ENCODE measurements at places on chromosomes 6 and 20.
A peak's percentile ranks its signal among the peaks of the same experiment; 100 is the strongest.

DNA sequence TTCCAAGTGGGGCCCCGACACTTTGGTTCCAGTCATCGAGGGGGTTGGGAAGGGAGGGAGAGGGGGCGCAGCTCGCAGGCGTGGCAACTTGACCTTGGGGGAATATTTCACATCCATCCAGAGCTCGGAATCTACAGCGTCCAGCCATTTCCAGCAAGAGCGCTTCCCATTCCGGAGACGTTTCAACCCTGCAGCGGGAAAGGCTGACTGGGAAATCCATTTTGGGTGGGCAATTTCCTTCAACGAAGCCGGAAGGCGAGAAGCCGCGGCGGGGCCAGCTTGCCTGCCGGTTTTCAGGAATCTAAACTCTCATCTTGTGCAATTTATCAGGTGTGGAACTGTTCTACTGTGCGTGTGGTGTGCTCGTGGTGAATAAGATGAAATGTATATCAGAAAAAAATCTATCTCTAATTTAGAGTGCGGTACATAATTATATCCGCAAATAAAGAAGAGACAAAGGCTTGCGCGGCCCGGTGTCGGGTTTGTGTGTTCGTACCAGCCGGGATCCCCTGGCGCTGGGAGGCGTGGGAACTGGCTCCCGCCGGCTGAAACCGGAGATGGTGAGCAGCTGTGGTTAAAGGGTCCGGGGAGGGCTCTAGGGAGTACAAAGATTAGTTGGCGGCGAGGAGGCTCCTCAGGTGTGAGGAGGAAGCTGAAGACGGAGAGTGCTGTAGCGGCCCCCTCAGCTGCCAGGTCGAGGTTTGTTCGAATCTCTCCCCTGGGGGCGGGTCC is 4.8 kb downstream of the SLC32A1 start:
- DNase-seq = no peak

DNA sequence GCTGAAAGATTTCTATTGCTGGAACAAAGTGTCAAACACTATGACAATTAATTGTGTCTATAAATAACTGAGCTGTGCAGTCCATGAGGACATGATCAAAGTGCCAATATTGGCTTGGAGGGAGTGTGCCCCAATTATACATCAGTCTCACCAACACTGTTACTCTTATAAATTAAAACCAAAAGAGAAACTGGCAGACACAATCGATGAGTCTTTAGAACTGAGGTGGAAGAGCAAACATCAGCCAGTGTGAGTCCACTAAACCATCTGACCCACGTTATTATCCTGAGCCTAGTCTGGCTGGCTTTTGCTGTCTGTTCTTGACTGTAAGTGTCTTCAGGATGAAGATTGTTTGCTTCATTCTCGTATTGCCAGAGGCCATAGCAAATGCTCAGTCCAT is 98.9 kb downstream of the OLIG3 start:
- DNase-seq = no peak

DNA sequence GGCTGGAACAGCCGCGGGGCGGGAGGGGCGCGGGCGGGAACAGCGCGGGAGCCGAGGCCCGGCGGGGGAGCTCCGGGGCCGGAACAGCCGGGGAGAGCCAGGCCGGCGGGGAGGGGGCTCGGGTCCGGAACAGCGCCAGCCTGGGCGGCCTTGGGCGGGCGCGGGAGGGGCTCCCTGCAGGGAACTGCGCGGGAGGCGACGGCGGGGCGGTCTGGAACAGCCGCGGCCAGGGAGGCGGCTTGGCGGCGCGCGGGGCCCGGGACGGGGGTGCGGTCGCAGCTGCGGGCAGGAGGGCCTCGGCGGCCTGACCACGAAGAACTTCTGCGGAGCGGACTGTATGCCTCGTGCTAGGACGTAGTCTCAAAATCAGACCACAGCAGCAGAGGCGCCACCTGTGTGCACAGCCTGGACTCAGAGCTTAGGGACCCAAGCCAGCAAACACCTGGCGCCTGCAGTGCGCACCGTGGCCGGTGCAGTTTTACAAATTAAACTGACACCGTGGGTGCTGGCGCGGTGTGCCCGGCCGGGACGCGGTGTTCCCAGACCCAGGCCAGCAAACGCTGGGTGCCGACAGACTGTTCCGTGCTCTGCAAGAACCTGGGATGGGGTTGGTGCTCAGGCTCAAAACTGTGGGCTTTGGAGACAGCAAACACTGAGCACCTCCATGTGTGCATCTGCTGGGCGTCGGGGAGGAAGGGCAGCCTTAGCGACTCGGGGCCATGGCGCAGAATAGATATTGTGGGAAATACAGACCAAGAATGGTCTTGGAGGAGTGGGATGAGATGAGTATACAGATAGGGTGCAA is 572 bp downstream of the ZNF341 start:
- peak; percentile 90 for DNase-seq

DNA sequence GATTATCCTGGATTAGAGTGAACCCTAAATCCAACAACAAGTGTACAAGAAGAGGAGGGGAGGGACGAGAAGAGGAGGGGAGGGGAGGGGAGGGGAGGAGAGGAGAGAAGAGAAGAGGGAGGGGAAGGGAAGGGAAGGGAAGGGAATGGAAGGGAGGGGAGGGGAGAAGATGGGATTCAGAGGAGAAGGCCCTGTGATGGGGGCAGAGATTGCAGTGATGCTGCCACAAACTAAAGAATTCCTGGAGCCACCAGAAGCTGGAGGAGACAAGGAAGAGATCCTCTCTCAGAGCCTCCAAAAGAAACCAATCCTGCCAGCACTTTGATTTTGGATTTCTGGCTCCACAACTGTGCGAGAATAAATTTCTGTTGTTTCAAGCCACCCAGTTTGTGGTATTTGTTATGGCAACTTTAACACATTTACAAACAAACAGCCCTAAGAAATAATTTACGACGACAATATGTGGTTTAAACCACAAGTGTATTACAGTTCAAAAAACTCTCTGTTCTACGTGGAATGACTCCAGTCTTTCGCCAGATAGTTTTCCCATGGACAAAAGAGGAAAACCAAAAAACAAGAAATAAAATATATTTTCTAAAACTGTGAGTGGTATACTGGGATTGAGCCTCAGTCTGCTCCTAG is 235.4 kb downstream of the HDGFL1 start:
- DNase-seq = no peak

DNA sequence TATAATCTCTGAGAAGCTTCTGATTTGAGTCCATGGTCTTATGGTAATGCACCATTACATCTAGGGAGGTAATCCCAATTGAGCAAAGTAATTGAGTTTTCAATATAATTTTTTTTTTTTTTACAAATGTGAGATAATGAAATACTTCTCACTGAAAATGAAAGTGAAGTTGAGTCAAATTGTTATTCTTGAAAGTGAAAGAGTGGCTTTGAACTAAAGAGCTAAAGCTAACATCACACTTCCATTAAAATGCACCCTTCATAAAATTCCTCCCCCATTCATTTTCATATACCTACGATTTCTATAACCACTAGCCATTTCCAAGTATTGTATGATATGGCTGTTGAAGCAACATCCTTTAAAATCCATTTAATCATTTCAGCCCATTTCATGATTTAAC is 149.1 kb upstream of the IMPG1 start:
- no peak for DNase-seq

DNA sequence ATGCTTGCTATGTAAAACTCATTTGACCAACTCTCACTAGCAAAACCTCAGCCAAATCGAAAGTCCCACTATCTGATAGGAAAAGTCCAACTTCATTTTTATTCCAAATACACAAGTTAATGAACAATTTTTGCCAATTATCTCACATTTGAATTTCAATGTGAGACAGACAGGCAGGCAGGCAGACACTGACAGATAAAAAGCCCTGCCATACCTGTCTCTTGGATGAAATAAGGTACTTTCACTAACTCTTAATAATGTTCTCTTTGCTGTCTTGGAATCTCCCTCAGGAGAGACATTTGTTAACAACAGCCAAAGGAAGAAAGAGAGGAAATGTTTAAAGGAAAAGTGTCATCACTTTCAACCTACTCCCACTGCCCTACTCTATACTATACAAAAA is 82.0 kb downstream of the RNGTT start:
- DNase-seq = no peak

DNA sequence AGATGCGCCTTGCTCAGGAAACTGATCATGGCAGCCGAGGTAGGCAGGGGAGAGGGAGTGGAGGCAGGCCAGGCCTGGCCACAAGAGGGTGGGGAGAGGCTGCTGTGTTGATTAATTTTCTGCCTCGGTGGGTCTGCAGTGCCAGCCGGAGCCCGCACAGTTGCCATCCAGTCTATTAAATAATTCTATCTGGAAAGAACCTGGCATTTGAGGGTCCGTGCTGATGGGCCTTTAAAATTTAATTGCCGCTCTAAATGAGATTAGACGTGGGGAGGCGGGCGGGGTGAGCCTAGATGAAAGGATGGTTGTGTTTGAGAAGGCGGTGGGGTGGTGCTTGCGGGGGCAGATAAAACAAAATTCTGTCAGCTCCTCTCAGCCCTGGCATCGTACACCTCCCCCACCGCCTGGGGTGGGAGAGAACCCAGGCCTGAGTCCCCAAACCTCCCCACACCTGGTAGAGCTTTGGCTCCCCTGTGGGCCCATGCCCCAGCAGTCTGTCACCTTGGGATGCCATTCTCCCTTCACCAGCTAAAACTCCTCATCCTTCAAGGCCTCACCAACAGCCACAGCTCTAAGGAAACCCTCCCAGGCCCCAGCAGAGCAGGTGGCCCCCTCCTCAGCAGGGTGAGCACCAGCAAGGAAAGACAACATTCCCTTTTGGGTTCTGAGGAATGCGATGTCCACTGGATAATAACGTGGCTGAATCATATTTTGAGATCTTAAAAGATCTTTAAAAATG is 167.3 kb downstream of the GRM4 start:
- no peak for DNase-seq

DNA sequence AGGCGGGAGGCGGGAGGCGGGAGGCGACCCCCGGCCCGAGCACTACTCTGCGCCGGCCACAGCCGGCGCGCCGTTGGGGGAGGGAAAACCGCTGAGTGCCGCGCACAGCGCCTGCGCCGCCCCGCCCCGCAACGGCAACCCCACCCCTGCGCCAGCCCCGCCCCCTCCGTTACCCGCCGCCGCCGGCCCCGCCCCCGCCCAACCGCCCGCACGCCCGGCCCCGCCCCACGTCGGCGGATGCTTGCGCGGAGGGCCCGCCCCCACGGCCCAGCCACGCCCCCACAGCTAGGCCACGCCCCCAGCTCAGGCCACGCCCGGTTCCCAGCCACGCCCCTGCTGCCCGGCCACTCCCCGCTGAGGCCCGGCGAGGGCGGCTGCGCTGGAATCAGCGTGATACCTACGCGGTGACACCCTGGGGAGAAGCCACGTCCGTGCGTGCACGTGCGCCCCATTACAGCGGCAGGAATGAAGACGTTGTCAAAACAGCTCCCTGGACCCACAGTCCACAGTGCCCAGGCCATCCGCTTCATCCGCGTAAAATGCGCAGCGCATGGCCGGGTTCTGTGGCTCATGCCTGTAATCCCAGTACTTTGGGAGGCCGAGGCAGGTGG is at the start of gene TCFL5:
TCFL5 (minus strand) TSS at position 97 of the 611 bp plus-strand sequence. CDS start 152 bp downstream, outside the sequence.
- peak; percentile 97 for DNase-seq

- peak; percentile 63 for DNase-seq
These were observed 150.2 kb downstream of the TBC1D7 start for GRCh38 chr6:13178107-13178506.

DNA sequence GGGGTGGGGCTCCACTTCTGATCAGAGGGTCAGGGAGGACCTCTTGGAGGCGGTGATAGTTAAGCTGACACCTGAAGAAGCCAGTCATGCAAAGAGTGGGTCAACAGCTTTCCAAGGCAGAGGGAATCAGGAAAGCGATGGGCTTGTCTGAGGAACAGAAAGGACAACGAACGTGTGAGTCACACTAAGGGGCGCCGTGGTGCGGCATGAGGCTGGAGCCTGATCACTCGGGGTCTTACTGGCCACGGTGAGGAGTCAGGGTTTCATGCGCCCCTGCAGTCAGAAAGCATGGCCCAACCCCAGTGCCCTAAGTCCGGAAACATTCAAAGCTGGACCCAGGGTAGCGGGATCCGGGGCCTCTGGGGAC is 50.6 kb upstream of the SLC32A1 start:
- DNase-seq = no peak

DNA sequence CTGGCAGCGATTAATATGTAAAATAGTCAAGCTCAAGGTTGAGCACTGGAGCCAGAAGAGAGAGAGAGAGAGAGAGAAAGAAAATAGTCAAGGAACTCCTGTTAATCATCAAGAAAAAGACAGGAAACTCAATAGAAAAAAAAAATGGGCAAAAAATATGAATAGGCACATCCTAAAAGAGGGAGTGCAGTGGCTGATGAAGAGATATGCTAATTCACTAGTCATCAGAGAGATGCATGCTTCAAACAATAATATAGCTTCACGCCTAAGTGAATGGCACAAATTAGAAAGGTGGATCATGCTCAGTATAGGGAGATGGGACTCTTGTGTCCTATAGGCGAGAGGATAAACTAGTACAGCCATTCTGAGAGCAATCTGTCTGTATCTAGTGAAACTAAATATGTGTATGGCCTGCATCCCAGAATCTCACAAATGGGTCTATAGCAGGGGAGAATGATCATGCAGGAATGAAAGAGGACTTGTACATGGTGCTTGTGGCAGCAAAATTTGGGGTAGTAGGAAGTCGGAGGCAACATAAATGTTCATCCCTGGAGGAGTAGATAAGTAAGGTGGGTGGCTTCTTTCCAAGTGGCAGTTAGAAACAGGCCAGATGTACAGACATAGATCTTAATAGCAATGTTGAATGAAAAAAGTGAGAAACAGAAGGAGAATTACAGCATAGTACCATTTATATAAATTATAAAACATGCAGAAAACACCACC is 176.8 kb downstream of the VEGFA start:
- no peak for DNase-seq

- no peak for DNase-seq
These were observed 117.0 kb downstream of the NFATC2 start for GRCh38 chr20:51425347-51426106.

DNA sequence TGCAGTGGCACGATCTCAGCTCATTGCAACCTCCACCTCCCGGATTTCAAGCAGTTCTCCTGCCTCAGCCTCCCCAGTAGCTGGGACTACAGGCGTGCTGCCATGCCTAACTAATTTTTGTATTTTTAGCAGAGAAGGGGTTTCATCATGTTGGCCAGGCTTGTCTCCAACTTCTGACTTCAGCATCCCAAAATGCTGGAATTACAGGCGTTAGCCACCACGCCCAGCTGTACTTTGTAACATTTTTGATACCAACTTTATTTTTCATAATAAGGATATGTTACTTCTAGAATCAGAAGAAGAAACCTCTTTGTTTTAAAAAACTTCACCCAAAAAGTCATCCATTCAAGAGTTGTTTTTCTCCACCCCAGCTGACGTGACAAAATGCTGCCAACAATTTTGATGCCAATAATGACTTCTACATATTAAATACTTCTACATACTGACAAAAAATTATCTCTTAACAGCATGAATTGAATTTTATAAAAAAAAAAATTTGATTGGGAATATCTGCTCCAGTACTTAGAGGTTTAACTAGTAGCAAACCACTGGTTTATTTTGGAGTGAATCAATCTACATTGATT is 22.5 kb upstream of the PRIM2 start:
- DNase-seq = no peak
